Natural killer cell (primary cell): ENCODE measurements at places on chromosomes 5 and 9. TPM values are rescaled to one million over a fixed set of nuclear protein-coding genes. Genes with fewer than 3 reads are reported as not detected.

The CLIC3 gene
- total RNA-seq, result 286 TPM

DNA sequence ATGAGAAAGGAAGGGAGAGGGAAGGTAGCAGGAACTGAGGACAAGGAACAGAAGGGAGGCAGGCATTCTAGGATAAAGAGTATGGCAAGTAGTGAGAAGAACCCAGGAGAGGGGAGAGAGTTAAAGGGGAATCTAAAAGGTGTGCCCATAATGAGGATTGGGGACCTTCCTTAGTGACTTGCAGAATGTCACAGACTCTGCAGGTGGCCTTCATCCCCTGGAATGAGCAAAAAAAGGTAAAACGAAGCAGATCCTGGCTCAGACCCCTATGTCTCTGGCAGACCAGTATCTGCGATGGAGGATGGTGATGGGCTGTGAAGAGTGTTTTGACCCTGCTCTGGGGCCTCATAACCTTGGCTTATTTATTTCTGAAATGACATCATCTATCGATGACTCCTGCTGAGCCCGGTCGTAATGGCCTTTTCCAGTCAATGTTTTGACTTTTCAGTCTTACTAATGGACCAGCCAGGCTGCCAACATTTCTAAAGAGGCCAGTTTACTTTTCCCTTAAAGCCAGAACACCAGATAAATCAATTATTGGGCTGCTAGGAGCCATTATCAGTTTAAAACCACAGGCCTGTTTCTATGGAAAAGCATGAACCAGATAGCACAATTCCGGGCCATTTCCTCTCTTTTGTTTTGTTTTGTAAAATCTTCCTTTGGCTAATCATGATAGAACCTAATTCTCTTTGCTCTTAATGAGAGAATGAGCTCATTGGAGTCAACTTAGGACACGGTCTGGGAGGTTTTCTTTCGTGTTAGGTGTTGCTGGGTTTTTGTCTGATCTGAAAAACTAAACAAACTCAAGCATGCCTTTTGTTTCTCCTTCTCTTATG, 3.1 kb downstream of the TMOD1 start:
- DNase-seq, result no peak
- H3K4me1 ChIP-seq, result peaks cover 19% of the 10 kb centered on the region
- no peak overlapping the region for H3K27ac ChIP-seq
- H3K27me3 ChIP-seq, result peaks cover 31% of the 10 kb centered on the region
- H3K4me3 ChIP-seq, result no peak overlapping the region

DNA sequence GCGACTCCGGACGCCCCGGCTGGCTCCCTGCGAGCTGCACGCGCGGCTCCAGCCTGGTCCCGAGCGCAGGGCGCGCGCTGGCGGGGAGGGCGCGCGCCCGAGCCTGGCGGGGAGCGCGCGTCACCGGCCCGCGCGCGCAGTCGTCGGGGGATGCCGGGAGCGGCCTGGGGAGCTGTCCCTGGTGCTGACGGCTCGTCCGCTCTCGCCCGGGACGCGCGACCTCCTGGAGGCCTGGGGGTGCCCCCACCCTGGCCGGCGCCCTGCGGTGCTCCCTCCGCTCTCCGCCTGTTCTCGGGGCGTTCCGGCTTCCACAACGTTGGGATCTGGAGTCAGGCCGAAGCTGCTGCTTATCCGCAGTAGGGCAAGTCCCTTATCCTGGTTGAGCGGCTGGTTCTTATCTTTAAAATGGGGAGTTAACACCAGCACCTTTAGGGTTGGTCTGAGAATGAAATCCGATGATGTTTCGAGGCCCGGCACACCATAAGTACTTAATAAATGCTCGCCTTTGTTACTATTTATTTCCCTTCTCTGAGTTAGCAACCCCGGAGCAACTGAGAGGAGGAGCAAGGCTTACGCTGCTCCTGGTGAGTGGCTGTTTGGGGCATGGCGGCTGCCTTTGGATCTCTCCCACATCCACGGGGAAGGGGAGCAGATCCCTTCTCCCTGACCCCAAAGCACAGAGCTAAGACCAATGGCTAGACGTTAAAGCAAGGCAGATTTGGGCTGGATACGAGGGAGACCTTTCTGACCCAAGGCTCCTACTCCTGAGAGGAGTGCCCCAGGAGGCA, at the start of gene FAM163B:
FAM163B (minus strand) TSS at position 79 of the 788 bp plus-strand sequence. CDS start 29,166 bp downstream, outside the sequence.
- H3K4me1 ChIP-seq, result no peaks in the 10 kb centered on the region
- DNase-seq, result peak; percentile 77
- no peak within 1 kb of the TSS for H3K4me3 ChIP-seq
- no peaks in the 10 kb centered on the region for H3K36me3 ChIP-seq
- H3K27ac ChIP-seq, result no peak within 1 kb of the TSS

DNA sequence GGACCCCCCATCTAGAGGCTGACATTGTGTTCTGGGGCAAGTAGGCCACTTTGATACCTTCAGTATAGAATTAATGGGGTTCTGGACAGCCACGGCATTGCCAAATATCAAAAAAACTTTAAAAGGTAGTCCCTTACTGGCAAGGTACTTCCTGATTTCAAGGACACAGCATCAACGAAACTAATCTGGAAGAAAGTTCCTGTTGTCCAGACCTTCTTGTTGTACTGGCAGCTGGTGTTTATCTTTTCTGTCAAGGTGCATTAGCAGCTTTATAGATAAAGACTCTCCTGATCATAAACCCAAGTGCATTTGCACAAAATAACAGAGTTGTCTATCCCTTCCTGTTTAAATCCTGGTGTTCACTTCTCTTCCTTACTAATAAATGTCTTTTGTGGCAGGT, 23.7 kb upstream of the GOLGA1 start:
- peaks cover 10% of the 10 kb centered on the region for H3K4me1 ChIP-seq
- peaks cover 4% of the 10 kb centered on the region for H3K36me3 ChIP-seq
- no peak overlapping the region for H3K27ac ChIP-seq
- H3K27me3 ChIP-seq, result no peaks in the 10 kb centered on the region
- no peak overlapping the region for H3K4me3 ChIP-seq

DNA sequence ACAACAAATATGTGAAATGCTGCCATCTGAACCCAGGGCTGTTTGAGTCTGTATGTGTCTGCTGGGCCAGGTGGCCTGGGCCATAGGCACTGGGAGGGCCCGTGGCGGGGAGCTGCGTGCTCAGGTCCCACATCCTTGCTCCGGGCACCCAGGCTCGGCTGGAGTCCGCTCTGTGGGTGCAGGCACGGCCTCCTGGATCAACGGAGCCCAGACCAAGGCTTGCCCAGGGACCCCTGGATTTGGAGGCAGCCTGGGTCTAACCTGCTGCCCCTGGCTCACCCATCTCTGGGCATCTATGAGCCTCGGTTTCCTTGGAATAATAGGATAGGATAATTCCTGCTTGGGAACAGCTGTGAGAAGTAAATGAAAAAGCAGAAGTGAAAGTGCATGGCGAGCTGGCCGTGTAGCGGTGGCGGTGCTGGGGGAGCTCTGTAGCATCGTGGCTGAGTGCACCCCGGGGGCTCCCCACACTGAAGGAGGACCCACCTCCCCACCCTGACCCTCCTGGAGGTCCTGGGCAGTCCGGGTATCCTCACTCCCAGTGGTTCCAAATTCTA, 1.2 kb downstream of the CDHR2 start:
- H3K4me3 ChIP-seq, result no peak overlapping the region
- no peaks in the 10 kb centered on the region for H3K27me3 ChIP-seq
- DNase-seq, result no peak
- no peaks in the 10 kb centered on the region for H3K36me3 ChIP-seq

DNA sequence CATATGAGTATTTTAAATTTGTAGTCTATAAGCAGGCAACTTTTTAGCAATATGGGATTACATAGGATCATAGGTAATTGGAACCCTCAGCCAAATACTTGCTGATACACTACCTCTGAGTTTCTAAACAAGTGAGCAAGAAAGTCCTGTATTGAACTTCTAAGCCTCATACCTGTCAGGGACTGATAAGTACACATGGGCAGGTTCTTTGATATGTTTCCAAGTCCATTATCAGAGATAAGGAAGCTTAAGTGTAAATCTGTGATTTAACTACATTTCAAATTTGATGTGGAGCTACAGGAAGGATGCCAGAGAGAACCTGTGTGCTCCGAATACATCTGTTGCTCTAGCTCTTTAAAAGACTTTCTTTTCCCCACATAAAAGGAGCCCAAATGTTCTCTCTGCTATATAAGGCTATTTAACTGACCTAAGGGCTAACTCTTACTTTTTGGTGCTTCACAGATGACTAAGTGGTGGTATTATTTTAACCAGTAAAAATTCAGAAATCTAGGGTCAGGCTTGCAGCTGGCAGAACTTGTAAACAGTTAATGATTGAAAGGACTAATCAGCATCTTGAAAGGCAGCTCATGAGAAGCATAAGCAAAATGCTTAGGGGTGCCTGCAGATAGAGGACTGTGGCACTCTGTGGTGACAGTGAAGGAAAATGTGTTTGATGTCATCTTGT, 228.6 kb downstream of the NR3C1 start:
- no peak overlapping the region for H3K27ac ChIP-seq
- H3K4me3 ChIP-seq, result no peak overlapping the region
- H3K4me1 ChIP-seq, result no peaks in the 10 kb centered on the region
- no peaks in the 10 kb centered on the region for H3K27me3 ChIP-seq

GRCh38 chr5:72324189-72324825, 4.1 kb downstream of the PTCD2 start:
- peaks cover 11% of the 10 kb centered on the region for H3K4me1 ChIP-seq
- H3K4me3 ChIP-seq, result no peak overlapping the region
- DNase-seq, result no peak
- H3K36me3 ChIP-seq, result peaks cover 25% of the 10 kb centered on the region
- no peaks in the 10 kb centered on the region for H3K27me3 ChIP-seq

DNA sequence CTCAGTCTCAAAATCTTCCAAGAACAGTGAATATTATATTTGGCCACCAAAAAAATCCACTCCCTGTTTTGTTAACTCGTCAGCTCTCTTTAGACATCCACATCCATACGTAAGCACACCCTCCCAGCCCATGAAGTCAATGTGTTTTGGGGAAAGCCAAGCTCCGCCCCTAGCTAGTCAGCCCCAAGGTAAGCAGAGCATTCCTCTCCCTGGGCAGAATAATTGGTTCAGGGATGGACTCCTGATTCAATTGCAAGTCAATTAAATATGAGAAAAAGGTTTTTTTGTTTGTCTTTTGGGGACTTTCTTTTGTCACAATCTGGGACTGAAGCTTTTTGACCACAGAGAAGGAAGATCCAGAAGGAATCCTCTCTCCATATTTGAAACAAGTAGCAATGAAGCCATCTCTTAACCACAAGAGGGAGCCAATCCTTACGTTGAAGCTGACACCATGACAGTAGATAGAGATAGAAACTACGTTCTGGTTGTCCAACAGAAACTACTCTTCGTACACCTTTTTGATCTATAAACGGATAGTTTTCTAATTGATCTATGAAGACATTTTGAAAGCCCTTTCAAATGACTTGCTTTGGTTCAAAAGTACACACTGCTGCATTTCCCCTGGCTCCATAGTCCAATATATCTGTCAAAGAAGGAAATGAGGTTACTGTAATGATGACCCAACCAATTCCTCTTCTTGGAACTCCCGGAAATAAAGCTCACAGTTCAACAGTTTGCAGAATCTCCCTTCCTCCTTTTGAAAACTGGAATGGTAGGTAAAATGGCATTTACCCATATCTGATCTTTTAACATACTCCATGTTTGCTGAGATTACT, 166.4 kb downstream of the TLE1 start:
- no peaks in the 10 kb centered on the region for H3K36me3 ChIP-seq
- H3K27me3 ChIP-seq, result no peaks in the 10 kb centered on the region
- no peak overlapping the region for H3K4me3 ChIP-seq
- H3K4me1 ChIP-seq, result no peaks in the 10 kb centered on the region
- no peak overlapping the region for H3K27ac ChIP-seq
- DNase-seq, result peak; percentile 29

- DNase-seq, result no peak
- no peak overlapping the region for H3K27ac ChIP-seq
- no peaks in the 10 kb centered on the region for H3K36me3 ChIP-seq
- H3K27me3 ChIP-seq, result no peaks in the 10 kb centered on the region
- H3K4me3 ChIP-seq, result no peak overlapping the region
- H3K4me1 ChIP-seq, result no peaks in the 10 kb centered on the region
Measured at GRCh38 chr9:74120470-74120869, 376.7 kb upstream of the RORB start.

- no peak for DNase-seq
- no peaks in the 10 kb centered on the region for H3K27me3 ChIP-seq
- no peaks in the 10 kb centered on the region for H3K4me1 ChIP-seq
- H3K27ac ChIP-seq, result no peak overlapping the region
Measured at GRCh38 chr9:16521868-16522411, 348.5 kb downstream of the BNC2 start.

DNA sequence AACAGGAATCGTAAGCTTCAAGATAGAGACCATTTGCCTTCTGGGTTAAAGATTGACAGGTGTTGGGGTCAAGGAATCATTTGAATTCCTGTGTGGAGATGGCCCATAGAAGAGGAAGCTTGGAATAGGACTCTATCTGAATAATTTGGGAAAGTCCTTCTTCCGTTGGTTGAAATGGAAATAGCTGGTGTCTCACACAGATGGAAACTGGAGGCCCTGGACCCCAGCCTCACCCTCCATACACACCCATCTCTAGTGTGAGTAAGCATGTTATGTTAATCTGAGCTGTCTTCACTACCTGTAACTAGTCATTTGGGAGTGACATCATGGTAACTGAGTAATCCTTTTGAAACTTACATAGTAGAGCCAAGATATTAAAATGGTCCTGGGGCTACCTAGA, 184.4 kb downstream of the CD180 start:
- no peak overlapping the region for H3K27ac ChIP-seq
- H3K4me3 ChIP-seq, result no peak overlapping the region
- H3K36me3 ChIP-seq, result no peaks in the 10 kb centered on the region

- peaks cover 18% of the 10 kb centered on the region for H3K36me3 ChIP-seq
- no peak overlapping the region for H3K4me3 ChIP-seq
- peaks cover 1% of the 10 kb centered on the region for H3K4me1 ChIP-seq
- H3K27me3 ChIP-seq, result no peaks in the 10 kb centered on the region
- H3K27ac ChIP-seq, result no peak overlapping the region
Measured at GRCh38 chr5:40738502-40738901, 17.3 kb downstream of the TTC33 start.

DNA sequence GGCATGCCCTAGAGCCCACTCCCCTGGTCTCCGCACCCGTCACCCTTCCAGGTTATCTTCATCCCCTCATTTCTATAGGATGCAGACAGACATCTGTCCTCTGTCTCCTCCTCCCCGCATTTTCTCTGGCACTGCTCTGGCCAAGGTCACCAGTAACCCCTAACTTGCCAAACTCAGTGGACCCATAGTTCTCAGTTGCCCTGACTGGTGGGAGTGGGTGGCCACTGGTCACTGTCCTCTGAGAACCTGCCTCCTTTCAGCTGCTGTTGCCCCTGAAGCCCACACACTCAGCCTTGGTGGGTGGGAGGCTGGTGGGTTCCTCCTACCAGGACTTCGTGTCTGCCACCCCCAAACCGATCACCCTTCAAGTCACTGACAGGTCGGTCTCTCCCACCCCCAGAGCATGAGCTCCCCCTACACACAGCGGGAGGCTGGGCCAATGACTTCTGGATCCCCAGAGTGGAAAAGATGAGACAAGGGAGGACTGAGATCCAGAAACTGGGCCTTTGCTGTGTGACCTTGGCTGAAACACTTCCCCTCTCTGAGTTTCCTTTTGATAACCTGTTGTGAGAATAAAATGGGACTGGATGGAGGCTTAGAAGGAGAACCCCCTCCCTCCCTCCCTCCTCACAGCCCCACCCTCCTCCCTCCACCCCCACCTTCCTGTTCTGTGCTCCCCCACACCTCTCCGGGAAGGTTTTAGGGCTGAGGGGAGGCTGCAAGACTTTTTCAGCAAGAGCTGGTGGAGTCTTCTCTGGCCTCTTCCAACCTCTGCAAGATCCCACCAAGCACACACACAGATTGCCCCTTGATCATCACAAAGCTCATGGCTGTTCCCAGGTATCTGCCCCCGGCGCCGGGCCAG, 2.4 kb upstream of the DBN1 start:
- no peaks in the 10 kb centered on the region for H3K36me3 ChIP-seq
- H3K27ac ChIP-seq, result no peak overlapping the region
- H3K4me3 ChIP-seq, result no peak overlapping the region
- peaks cover 15% of the 10 kb centered on the region for H3K27me3 ChIP-seq

GRCh38 chr9:72649127-72649442, 127.7 kb downstream of the TMC1 start:
- DNase-seq, result no peak
- no peaks in the 10 kb centered on the region for H3K27me3 ChIP-seq
- no peaks in the 10 kb centered on the region for H3K36me3 ChIP-seq
